Stimulated activated CD4-positive, alpha-beta T cell treated with anti-CD3 and anti-CD28 coated beads, Interleukin-12 subunit alpha, Interleukin-12 subunit beta, amount 100 ng/mL, for 4 hours (primary cell): ENCODE measurements at places on chromosomes 2 and 18.

DNA sequence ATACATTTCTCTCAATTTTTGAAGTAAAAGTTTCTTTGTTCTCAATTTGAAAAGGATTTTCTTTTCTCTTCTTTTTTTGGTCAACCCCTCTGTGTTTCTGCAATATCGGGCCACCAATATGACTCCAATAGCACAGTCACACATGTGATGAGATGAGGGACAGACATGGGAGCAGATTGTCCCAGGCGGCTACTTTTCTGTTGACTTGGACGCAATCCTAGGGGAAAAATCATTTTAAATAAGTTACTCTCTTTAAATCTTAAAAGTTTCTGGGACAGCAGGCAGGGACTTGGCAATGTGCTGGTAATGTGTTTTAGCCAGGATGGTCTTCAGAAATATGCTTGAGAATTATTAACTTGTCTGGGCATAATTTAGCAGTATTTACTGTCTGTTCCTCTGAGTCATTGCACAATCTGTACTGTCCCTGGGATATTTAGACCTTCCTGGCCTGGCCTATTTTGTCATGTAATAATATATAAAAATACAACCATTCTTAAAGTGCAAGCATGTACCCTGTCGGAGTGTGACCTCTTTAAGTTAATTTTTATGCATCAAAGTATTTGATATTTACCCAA lies 388.5 kb upstream of the FANCL start:
- DNase-seq = no peak

DNA sequence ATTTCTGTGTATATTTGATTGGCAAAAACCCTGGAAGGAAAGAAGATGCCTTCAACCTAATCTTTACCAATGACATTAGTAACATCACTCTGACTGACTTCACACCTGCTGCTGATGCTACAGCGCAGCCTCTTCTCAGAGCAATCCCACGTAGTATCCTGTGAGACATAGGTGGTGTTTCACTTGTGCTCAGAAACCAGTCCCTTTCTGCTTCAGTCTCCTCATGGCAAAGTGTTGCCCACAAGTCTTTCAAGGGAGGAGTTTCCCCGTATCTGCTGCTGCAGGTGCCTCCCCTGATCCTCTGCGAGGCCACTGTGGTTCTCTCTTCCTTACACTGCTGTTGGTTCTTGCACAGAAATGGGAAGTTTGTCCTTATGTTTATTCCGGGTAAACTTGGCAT lies 433.2 kb upstream of the TNP1 start:
- no peak for DNase-seq

DNA sequence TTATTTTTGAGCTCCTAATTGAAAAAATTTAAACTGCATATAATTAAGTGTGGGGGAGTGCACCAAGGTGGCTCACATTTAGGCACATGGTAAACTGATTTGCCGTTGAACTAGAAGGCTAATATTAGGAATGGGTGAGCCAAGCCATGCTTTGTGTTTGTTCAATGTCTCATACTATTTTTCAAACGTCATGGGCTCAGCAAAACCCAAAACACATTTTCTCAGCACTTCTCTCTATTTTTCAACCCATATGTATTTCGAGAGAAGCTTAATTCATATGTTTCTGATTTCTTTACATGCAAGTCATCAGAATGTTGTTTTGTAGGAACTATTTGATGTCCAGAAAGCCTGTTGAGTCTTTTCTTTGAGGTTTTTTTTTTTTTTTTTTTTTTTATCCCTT lies 291.2 kb downstream of the TCF4 start:
- DNase-seq = no peak

GRCh38 chr18:41695441-41695840 lies 259.6 kb upstream of the PIK3C3 start:
- DNase-seq = no peak

DNA sequence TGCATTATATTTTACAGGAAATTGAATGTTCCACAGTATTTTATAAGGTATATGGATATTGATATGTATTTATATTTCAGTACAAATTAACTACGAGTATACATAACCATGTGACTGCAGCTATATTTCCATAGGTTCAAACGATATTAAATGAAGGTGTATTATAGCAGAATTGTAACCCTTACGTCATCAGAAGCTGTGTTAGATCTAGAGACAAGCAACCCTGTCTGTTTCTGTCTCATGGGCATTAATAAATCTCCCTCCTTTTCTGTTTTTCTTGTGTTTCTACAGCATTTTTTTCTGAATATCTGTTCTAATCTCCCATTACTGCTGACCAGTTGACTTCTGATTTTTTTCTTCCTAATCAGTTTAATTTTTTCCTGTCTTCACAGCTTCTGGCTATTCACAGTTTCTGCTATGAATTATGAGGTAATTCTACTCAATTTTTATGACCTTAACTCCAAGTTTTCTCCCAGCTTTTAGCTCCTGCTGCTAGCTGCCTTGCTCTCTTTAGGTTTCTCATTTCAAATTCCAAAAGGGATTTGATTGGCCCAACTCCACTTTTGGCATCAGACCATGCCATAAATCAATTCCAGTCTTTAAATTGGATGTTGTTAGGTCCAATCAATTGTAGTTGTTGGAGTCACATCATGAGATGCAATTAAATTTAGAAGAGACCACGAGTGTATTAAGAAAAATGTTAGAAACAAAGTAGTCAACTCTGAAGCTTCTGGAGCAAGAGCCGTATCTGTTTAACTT lies 277.5 kb upstream of the ZSWIM2 start:
- DNase-seq = no peak

DNA sequence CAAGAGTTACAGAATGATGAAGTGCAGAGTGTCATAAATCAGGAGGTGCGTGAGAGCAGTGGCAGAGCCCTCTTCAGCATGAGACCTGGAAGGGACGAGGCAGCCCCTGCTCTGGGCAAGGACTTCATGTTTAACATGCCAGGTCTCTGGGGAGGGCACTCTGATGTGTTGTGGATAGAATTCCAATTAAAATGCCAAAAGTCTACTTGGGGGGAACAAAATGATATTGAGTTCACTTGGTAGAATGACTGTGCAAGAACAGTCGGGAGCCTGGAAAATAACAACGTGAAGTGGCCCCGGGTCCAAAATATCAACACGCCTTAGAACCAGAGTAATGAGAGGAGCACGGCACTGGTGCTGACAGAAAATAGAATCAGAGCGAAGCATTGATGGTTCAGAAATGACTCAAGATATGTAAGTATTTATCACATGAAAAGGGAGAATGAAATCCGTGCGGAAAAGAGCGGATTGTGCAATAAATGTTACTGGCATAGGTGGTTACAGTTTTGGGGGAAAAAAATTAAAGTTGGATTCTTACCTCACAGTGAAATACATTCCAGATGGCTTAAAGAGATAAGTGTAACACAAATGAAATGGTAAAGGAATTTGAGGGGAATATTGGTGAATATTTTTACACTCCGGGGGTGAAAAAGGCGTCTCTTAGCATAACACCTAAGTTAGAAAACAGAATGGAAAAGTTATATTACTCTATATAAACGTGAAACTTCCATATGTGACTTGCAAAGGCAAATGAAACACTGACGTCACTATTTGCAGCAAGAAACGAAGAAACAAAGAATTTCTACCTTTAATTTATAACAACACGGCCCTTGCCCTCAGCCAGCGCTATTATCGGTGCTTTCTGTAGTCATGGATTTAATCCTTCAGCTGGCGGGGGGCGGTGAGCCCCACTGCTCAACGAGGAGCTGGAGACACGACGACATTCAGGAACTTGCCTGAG lies 159.4 kb upstream of the TWIST2 start:
- no peak for DNase-seq

GRCh38 chr2:15631883-15632282 lies 40.2 kb downstream of the DDX1 start:
- no peak for DNase-seq

DNA sequence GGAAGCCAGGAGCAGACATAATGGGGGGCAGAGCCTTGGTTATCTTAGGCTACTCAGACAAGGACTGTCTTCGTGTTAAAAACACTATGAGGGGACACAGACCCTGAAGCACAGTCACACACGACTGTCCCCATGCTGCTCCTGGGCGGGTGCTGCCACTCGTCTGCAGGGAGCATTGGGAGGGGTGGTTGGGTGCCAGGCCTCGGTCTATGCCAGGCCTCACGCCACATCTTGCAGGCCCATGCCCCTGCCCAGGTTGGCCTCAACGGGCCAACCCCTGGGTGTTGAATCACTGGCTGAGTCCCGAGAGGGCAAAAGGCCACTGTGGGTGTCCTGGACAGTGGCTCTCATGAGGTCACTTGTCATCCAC lies 97.9 kb downstream of the USP40 start:
- no peak for DNase-seq

GRCh38 chr2:27322301-27322765 lies 564 bp downstream of the MPV17 start:
- DNase-seq = no peak

DNA sequence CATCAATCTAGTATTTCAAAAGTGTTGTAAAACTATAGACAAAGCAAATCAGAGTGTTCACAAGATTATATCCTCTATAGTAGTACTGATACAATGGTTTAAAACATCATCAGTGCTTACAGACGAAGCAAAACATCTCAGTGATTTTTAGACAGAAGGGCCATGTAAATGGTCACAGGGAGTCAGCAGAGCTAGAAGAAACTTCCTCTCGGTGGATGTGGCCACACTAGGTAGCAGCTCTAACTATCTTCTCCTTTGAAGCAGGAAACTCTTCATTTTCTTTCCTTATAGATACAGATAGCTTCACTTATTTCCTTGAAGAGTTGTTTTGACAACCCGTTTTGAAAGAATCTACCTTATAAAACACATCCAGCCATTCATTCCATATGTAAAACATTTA lies 80.4 kb upstream of the CD226 start:
- no peak for DNase-seq

DNA sequence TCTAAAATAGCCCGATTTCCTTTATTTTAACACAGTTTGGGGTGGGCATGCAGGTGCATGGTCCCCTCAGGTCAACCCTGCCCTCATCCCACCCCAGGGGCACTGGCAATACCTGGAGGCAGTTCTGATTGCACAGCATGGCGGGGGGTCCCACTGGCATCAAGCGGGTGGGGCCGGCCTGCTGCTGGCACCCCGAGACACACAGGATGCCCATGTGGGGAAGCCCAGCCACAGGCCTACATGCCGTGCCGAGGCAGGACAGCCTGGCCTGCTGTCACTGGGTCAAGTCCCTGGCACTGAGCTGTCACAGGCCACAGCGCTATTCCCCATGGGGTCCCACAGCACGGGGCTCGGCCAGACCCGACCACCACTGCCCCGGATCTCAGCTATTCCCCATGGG lies 11.9 kb upstream of the KCNG2 start:
- no peak for DNase-seq

- no peak for DNase-seq
These were observed 114.9 kb downstream of the ALK start for GRCh38 chr2:29806461-29806860.

DNA sequence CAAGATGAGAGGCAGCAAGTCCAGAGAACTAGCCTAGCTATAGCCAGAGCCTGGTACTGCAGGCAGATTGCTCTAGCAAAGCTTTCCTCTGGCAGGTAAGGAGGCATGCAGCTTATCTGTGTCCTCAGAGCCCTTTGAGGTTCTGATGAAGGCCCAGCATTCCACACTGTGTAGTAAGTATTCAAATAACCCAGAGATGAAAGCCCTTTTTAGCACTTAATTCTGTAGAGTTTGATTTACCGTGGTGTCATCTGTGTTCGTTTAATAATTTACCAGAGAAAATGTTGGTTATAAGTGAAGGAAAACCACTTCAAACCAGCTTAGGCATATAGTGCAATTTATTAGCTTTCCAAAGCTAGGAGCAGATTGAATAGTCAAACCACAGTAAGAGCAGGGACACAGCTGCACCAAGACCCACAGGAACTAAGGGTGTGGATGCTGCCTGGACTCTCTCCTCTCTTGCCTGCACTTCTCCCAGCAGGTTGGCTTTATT lies 226.6 kb downstream of the BABAM2 start:
- DNase-seq = no peak

DNA sequence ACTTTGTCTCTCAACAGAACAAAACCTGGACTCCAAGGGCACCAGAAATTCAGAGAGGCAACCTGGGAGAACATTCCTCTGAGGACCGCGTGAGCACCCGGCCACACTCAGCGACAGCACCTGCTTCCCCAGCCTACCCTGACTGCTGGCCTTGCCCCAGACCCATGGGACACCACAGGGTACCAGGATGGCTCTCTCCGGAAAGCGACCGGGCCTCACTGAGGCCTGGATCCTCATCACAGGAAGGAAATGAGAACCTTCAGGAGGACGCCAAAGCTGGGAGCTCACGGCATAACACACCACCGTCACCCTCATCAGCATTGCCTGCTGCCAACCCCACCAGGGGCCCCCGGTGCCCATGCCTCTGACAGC lies 38.9 kb downstream of the HS6ST1 start:
- no peak for DNase-seq

- DNase-seq = peak; percentile 62
These were observed 57.6 kb downstream of the VAPA start for GRCh38 chr18:9971313-9971920.

DNA sequence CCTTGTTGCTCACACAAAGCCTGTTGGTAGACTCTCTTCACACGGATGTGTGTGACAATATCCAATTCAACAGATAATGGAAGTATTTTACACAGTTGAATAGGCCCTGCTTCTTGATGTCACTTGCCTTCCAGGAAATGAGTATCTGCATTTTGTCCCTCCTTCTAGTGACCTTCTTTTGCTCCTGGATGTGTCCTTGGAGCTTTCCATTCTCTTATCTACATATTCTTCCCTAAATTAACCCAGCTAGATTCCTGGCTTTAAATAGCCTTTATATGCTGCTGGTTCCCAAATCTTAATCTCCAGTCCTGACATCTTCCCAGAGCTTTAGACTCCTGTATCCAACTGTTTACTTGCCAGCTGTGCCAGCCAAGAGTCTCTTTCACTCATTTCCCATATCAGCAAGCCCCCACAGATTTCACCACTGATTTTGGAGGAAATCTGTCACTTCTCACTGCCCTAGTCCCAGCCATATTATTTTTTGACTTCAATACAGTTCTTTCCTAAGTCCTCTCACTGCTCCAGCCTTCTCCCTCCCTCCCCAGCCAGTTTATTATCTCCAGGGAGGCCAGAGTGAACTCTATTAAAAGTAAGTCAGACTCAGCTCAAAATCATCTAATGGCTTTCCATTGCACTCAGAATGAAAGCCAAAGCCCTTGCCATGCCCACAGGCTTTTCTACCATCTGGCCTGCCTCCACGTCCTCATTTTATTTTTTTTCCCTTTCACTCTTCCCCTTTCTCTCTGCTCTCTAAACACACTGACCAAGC lies 170.0 kb downstream of the PDE11A start:
- no peak for DNase-seq

DNA sequence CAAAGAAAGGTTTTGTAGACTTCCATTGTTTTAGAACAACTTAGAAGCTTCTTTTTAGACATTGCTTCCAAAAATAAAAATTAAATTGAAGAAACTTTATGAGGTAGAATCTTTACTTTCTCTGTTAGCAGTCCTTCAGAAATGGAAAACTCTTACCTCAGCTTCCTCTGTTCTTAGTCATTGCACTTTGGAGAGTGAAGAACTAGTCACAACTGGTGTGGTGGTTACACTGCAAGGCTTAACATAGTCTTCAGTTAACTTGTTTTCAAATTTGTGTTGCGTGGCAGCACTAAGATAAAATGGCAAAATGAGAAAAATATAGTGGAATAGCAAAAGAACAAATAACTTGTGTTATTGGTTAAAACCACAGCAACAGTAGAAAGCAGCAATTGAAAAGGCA lies 332.6 kb downstream of the KIAA1328 start:
- DNase-seq = no peak

GRCh38 chr2:127437781-127438726 lies 19.8 kb downstream of the PROC start:
- no peak for DNase-seq

- DNase-seq = no peak
These were observed 318 bp upstream of the CDC42EP3 start for GRCh38 chr2:37671816-37672103.

- no peak for DNase-seq
These were observed 18.7 kb upstream of the MAP4K3 start for GRCh38 chr2:39455826-39456225.
